ENCODE measurements at places on chromosomes 13 and 19. TPM values are rescaled to one million over a fixed set of nuclear protein-coding genes. Genes with fewer than 3 reads are reported as not detected.

ZNF441 gene
- 2.3 TPM for total RNA-seq

POLR1G gene
- total RNA-seq: 8.1 TPM

GSX1 gene
- total RNA-seq: not detected

OR10H1 gene
- total RNA-seq: not detected

CFAP97D2 gene
- total RNA-seq: not detected

ZNF85 gene
- 5.2 TPM for total RNA-seq

UGGT2 gene
- total RNA-seq: 49.6 TPM

Measured in cardiac atrium fibroblast (primary cell).